ENCODE measurements at places on chromosomes 12 and 14.

GRCh38 chr12:123151457-123152454, 866 bp upstream of the PITPNM2 start:
- H3K27me3 ChIP-seq = peaks cover 10% of the 10 kb centered on the region
- peak overlapping the region; percentile 52 for H3K4me3 ChIP-seq
- peak; percentile 24 for DNase-seq
- peaks cover 22% of the 10 kb centered on the region for H3K4me1 ChIP-seq
- peak overlapping the region; percentile 20 for H3K27ac ChIP-seq

GRCh38 chr12:57837864-57838562, 8.5 kb downstream of the CTDSP2 start:
- H3K4me1 ChIP-seq = peaks cover 92% of the 10 kb centered on the region
- peaks cover 19% of the 10 kb centered on the region for H3K36me3 ChIP-seq
- DNase-seq = peak; percentile 93
- no peaks in the 10 kb centered on the region for H3K27me3 ChIP-seq

GRCh38 chr12:127911291-127911690, 355.7 kb upstream of the TMEM132C start:
- H3K27ac ChIP-seq = no peak overlapping the region
- no peaks in the 10 kb centered on the region for H3K27me3 ChIP-seq
- H3K36me3 ChIP-seq = no peaks in the 10 kb centered on the region
- DNase-seq = no peak

DNA sequence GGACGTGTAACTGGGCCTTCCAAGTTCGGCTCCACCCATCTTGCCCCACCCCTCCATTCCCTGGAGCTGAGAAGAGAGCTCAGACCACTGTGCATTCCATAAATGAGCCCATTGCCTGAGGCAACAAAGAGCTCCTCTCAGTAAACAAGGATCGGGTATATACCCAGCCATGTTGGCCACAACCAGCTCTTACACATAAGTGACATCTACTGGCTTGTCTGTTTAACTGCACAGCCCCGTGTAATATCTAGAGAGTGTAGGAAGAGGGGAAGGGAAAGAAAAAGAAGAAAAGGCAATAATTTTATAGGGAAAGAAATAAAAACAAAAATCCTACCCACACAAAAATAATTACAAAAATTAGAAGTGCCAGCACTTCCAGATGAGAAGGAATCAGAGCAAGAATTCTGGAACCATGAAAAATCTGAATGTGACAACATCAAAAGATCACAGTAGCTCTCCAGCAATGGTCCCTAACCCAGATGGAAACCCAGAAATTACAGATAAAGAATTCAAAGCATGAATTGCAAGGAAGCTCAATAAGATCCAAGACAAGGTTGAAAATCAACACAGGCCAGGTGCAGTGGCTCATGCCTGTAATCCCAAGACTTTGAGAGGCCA, 308.1 kb downstream of the RPAP3 start:
- H3K36me3 ChIP-seq = no peaks in the 10 kb centered on the region
- no peaks in the 10 kb centered on the region for H3K27me3 ChIP-seq
- H3K4me1 ChIP-seq = no peaks in the 10 kb centered on the region
- no peak overlapping the region for H3K27ac ChIP-seq
- DNase-seq = no peak
- H3K4me3 ChIP-seq = no peak overlapping the region

DNA sequence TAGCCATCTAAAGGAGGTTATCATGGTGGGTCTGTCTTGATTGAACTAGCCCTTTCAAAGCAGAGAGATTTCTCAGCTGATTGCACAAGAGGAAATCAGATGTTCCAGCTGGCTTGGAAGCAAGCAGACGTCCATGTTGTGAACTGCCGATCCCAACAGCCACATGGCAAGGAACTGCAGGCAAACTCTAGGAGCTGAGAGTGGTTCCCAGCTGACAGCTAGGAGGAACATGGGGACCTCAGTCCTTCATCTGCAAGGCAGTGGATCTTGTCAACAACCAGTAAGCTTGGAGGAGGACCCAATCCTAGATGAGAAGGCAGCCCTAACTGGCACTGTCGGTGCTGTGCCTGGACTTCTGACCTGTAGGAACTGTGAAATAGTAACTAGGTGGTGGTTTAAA, 7.7 kb downstream of the ACVR1B start:
- no peaks in the 10 kb centered on the region for H3K27me3 ChIP-seq
- peak; percentile 32 for DNase-seq

Data from muscle of leg (tissue), 16 donors.